ENCODE measurements at places on chromosomes 6 and 20. TPM values are rescaled to one million over a fixed set of nuclear protein-coding genes. Genes with fewer than 3 reads are reported as not detected.

- no peak for DNase-seq
Observed at GRCh38 chr20:61024390-61024789, 227.7 kb upstream of the CDH4 start.

Gene SMPD2
- 17.0 TPM for total RNA-seq

GRCh38 chr6:133290930-133291329 is 49.8 kb downstream of the EYA4 start:
- DNase-seq = no peak

GRCh38 chr6:113306552-113307145 is 550.5 kb upstream of the MARCKS start:
- DNase-seq = peak; percentile 16

GRCh38 chr20:50141018-50141675 is 12.4 kb downstream of the PEDS1 start:
- DNase-seq = no peak

Gene GRM1
- total RNA-seq = under 0.01 TPM
